NCI-H774 (cell line): ENCODE measurements at places on chromosomes 12 and 14.

- no peak for DNase-seq
These were observed 554.9 kb downstream of the NRXN3 start for GRCh38 chr14:78725086-78725485.

- no peak for DNase-seq
These were observed 48.8 kb downstream of the CIT start for GRCh38 chr12:119828300-119828699.

DNA sequence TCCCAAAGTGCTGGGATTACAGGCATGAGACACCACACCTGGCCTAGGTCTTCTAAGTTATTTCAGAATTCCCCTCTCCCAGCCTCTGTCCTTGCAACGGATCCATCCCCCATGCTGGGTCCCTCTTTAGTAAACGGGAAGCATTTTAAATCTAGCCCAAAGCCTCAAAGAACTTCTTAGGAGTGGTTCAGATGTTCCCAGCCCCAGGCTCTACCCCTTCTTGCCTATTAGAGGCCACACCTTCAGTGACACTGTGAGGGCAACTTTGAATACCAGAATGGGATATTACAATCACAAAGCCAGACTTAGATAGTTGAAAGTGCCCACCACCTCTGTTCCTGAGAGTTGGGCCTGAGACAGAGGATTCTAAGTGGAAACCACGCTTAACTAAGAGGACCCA, 18.1 kb upstream of the SPPL3 start:
- no peak for DNase-seq

- DNase-seq, result no peak
These were observed 9.6 kb upstream of the SMARCC2 start for GRCh38 chr12:56198836-56199235.

DNA sequence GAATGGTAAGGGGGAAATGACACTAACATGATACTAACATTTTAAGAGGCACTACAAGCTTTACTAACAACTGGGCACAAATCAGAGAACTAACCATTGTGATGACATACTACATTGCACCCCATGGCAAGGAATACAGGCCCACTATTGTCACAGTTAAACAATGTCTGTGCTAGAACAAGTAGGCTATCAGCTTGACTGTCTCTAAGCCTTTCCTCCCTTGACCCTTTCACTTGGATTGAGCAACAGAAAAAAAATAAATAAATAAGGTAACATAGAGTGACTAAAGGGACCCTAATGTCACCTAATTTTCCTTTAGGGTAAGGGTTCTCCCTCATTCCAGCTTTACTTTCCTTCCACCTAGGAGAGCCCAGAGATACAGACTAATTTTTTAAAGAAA, 4.4 kb downstream of the SLC38A2 start:
- no peak for DNase-seq

- DNase-seq, result no peak
These were observed 52.6 kb upstream of the MMP17 start for GRCh38 chr12:131775392-131776236.

- no peak for DNase-seq
These were observed 651 bp downstream of the TMEM117 start for GRCh38 chr12:43836475-43836989.

GRCh38 chr14:56549721-56550120, 29.9 kb upstream of the TMEM260 start:
- no peak for DNase-seq

GRCh38 chr14:72590577-72590976, 303.3 kb downstream of the DPF3 start:
- no peak for DNase-seq

DNA sequence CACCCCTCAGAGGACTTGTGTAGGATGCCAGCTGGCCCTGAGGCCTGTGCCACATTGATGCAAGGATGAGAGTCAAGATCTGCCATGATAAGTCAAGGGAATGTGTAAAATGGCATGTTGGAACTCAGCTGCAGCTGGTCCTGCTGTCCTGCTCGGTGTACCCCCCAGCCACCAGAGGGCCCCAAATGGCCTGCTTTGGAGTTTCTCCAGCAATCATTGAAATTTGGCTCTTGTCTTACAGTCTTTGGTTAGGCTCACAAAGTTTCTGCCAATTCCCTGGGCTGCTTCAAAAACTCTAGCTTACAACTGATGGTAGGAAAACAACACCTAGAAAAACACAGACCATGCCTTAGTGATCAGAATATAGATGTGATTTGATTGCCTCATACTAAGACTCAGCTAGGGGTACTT, 76.8 kb downstream of the HSD17B6 start:
- DNase-seq, result no peak

DNA sequence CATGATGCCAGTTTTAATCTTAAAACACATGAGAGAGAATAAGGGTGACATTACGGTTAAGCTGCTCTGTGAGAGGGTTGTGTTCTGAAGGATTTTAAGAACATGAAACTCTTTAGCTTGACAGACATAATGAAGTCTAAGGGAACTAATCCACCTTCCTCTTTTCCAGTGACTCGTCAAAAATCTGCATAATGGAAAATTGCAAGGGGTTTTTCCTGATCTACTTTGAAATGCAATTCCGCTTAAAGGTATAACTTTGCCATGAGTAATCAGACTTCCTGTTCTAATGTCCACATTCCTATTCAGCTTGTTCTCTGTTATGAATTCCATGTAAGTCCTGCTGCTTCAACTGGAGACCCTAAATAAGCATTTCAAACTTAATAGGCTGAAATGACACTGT, at the start of gene ZNF705A:
TSS of gene ZNF705A (plus strand) at position 171 of the 400 bp plus-strand sequence. CDS start 15,611 bp downstream, outside the sequence.
- DNase-seq, result no peak

DNA sequence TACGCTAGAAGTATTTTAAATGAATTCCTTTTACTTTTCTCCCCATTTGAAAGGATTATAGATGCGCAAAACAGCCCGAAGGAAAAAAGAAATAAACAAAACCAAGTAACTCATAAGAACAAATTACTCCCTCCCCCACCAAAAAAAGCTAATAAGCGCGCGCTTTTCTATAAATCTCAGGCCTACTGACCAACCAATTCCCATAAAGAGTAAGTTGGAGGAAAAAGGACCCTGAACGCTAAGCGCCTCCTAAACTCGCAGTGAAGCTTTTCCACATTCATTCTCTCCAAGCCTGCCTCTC, 588 bp downstream of the MBIP start:
- no peak for DNase-seq

DNA sequence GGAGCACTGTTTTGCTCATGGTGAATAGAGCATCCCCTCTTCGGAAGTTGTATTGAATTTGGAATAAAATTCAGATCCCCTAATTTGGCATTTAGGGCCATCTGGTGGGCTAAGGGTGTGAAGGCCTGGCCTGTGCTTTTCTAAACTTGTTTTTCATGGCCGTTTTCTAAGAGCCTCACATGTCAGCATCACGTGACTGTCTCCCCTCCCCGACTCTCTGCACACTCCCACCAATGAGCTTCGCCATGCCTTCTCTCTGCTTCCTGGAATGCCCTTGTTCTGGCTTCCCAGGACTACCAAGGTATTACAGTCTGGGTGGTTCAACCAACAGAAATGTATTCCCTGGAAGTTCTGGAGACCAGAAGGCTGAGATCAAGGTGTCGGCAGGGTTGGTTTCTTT, 85.3 kb downstream of the PRIMA1 start:
- DNase-seq, result no peak

DNA sequence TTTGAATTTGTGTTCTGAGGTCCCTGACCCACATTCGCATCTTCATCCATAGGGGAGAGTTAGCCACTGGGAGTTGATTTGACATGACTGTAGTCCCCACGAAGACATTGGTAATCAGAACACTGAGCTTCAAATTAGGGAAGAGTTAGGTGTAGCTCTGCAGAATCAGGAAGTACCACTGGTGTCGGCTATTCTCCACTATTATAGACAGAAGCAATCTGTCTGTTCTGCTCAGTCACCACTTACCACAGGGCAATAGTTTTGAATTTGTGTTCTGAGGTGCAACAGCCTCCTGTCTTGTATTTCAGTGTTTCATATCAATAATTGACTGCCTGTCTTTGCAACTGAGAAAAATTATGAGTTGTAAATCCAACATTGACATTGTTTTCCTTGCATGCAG, 407.6 kb downstream of the LRFN5 start:
- DNase-seq, result no peak

- no peak for DNase-seq
These were observed 116.9 kb downstream of the DUSP6 start for GRCh38 chr12:89235189-89235993.
